ENCODE measurements at places on chromosomes 4 and X.
A peak's percentile ranks its signal among the peaks of the same experiment; 100 is the strongest.

- DNase-seq = no peak
These were observed 7.0 kb upstream of the STPG2 start for GRCh38 chr4:98150092-98150761.

- no peak for DNase-seq
These were observed 41.9 kb downstream of the POLR2B start for GRCh38 chr4:57020467-57021101.

- DNase-seq = no peak
These were observed 43.2 kb upstream of the HUWE1 start for GRCh38 chrX:53729751-53730150.

GRCh38 chr4:7168106-7168505 lies 24.2 kb upstream of the SORCS2 start:
- DNase-seq = no peak

GRCh38 chrX:105190252-105190853 lies 30.1 kb downstream of the TEX13A start:
- DNase-seq = peak; percentile 7

- DNase-seq = no peak
These were observed 32.3 kb upstream of the BBS12 start for GRCh38 chr4:122700178-122700725.

DNA sequence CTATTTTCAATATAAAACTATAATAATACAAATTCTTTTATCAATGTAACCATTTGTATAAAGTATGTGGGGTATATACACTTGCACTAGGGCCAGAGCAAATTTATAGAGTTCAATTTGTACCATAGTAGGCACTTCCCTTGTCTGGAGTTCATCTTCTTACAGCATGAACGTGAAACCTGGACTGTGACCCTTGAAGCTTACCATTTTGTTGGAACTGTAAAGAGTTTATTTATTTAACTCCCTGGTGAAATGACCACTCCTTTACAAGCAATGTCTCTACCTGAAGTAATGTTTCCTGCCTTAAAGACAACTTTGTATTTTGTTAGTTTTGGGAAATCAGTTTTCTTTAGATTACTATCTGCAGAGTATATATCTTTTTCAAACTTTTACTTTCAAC lies 188.2 kb downstream of the ARAP2 start:
- no peak for DNase-seq

DNA sequence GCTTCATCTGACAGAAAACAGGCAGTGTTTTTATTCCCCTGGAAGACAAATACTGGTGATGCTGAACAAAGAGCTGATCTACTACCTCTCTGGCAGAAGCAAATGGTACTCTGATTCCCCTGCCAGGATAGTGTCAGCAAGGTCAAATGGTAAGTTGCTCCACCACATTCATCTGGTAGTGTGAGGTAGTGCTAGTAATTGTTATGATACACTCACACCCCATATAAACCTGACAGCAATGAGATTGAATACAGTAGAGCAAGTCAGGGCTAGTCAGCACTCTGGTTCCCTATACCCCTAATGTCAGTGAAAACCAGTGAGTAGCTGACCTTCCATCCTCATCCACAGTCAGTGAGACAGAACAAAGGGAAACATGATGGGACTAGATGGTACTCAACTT lies 3.4 kb upstream of the SPIN4 start:
- no peak for DNase-seq

DNA sequence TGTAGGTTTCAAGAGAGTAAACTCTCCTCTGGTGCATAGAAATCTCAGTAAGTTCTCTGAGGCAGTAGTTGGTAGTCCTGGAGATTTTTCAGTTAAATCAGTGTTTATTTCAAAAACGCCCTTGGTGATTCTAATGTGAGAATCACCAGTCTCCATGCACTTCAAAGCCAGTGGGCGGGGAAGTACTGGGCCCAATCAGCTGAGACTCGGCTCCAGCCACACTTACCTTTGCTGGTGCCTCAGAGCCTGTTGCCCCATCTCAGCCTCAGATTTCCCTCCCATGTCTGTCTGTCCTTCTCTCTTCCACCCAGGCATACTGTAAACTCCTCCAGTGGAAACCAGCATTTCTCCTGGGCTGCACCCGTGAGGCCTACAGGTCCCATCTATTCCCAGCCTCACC lies 7.4 kb upstream of the MGST2 start:
- DNase-seq = no peak

DNA sequence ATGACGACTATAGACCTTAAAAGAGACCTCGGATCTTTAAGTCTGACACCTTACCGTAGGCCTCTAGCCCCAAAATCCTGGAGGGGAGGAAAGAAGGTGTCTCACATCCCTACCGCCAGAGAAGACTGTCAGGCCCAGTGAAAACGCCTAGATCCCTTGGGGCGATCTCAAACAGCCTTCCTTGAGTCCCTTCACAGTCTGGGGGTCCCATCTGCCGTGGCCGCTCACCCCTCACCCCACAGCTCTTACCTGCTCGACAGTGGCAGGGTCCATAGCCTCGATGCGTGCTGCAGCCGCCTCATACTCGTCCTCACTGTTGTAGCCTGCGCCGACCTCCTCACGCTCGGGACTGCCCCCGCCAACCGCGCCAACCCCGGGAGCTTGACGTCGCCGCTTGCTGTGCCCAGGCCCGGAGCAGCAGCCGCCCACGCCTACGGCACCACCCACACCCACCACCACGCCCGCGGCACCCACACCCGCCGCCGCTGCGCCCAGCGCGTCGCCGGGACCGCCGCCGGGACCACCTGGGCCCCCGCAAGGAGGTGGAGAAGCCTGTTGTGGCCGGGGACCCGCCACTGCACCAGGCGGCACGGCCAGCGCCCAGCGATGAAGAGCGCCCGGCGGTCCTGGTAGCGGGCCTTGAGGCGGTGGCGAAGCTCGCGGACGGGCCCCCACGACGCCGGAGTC lies 536 bp downstream of the OTUD5 start:
- DNase-seq = no peak

DNA sequence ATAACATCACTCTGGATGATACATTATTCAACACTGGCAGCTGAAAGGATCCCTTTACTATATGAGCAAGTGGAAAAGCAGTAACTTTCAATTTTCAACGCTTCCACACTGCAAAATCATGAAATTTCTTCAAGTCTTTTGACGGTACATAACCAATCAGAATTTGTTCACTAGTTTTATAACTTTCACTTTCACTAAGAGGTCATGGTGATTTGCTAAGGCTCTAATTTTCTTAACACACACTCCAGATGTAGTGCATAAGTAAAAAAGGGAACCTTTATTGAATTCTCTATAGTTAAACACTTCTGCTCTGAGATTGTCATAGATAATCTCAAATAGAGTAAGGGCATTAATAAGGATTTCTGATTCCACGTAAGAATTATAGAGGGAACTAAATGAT lies 4.1 kb downstream of the ARMCX2 start:
- DNase-seq = no peak

DNA sequence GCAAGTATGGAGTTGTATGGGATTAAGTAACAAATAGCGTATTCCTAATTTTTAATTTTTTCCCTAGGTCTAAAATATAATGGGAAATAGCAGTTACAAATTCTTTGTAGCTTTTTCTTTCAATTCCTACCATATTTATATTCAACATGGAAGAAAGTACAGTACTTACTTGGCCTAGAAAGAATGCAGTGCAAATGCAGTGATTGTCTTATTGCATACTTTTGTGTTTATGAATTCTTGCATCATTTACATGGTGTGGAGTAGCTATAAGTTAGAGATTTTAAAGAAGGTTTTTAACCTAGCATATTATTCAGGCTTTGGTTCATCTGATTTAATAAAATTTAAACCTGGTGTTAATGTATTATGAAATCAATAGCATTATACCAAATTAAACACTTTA lies 263.3 kb downstream of the BMPR1B start:
- no peak for DNase-seq

DNA sequence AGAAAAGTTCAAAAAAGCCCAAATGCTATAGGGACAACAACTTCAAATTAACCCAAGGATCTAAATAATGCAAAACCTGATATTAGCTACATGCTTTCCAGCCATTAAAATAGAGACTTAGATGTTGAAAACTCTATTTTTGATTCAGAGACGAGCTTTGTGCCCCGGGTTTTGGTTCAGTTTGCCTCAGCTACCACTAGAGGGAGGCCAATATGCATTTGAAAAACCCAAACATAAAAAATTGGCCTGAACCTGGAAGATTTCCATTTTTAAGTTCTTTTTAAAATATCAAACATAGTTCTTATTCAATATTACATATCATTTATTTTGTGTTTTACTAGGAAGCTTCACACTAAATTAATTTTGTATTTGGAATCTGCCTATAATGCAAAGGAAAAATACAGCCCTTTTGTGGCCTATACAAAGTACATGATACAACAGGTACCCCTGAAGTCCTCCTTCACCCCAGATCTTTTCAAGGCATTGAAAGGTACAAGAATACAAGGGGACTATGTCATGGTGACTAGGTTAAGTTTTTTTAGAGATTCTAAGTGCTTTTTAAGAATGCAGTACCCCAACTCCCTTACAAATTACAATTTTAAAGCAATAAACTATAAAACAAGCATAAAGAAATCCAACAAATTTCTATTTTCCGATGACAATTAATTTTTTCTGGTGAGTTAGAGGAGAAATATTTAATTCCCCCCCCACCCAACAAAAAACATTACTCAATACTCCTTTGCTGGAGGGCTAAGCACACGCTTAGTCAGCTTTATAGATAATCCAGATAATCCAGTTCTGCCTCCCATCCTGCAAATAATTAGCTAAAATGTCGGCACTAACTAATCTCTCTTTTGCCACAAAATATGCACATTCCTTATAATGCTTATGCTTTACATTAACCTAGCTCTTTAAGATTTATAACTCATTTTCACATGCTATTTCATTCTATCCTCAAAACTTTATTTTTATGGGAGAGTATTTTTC lies 97.7 kb upstream of the PTPN13 start:
- DNase-seq = no peak

- DNase-seq = no peak
These were observed 325.0 kb downstream of the ARHGAP10 start for GRCh38 chr4:148056879-148057278.

- DNase-seq = no peak
These were observed 717.8 kb upstream of the PCDH7 start for GRCh38 chr4:30002341-30002740.

DNA sequence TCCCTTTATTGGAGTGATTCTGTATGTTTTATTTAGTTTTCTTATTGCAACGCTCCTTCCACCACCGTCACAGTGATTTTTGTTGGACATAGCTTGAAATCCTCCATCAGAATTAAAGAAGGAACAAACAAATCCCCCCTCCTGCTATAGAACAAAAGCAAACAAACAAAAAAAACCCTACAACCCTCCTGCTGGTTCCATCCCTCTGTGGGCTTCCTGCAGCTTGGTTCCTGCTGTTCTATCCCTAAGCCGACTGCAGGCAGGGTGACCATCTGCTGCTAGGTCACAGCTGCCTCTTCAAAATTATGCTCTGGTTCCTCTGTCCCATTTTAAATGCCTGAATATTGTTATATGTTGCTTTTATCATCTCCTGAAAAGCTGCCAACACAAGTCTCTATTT lies 116.8 kb upstream of the AGA start:
- DNase-seq = no peak

DNA sequence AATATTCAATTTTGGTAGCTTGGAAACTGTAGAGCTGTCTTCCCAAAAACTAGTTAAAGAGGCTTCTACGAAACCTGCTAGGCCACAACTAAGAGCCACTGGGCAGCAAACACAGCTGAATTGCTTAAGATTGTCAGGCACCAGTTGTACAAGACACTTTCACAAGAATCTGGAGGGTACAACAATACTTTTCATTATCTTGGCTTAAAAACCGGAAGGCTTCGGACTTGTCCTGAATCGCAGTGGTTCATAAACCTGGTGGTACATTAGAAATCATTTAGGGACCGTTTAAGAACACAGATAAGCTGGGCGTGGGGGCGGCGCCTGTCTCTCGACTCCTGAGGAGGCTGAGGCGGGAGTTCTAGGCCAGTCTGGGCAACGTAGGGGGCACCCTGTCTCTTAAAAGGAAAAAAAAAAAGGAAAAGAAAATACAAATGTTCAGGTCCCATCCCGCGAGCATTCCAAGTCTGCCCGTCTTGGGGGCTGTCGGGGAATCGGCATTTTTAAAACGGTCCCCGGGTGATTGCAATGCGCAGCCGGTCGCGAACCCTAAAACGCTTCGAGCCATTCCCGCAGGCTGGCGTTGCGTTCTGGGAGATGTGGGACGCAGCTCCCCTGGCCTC lies 763 bp downstream of the PYURF start:
- DNase-seq = peak; percentile 18

DNA sequence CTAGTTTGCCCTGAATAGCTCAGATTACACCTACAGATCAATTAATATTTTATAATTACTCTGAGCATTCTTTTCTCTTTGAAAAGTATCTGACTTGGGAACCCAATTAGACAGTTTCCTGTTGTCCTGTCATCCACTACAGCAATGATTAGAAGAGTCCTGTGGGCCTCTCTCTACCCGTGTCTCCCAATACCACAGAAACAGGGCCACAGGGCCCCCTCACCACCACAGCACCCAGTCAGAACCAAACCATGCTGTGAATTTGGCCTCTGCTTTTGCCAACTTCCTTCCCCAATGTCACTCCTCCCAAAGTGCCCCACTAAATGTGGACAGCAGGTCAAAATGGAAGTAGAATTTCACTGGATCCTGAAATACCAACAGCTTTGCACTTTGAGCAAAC lies 10.3 kb downstream of the USP46 start:
- no peak for DNase-seq

- no peak for DNase-seq
These were observed 24.2 kb downstream of the HAUS3 start for GRCh38 chr4:2217726-2218125.

- DNase-seq = no peak
These were observed 12.4 kb upstream of the CXXC4 start for GRCh38 chr4:104507112-104507511.

DNA sequence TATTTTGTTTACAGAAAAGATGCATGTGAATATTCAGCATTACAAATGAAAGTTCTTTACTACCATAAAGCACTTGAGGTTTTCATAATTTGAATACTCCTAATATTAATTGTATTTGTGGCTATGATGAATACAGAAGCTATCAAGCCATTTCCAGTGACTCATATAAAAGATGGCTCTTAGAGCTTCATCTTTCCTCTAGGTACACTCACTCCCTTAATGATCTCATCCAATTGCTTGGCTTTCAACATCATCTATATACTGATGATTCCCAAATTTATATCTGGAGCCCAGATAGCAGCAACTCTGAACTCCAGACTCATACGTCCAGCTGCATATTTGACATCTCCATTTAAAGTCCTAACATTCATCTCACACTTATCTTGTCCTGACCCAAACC lies 183.4 kb upstream of the FAM241A start:
- DNase-seq = no peak

- DNase-seq = no peak
These were observed 14.6 kb downstream of the HERC3 start for GRCh38 chr4:88606832-88607231.

All from left renal cortex interstitium (tissue), 4 donors.